ENCODE measurements at places on chromosomes 3 and 15. TPM values are rescaled to one million over a fixed set of nuclear protein-coding genes. Genes with fewer than 3 reads are reported as not detected.

- DNase-seq, result no peak
Observed at GRCh38 chr15:42679285-42680141, 57.4 kb downstream of the CDAN1 start.

The GOLGA8S gene
- polyA plus RNA-seq, result 0.91 TPM

GRCh38 chr3:170809007-170809974 is 60.7 kb downstream of the RPL22L1 start:
- DNase-seq, result no peak

DNA sequence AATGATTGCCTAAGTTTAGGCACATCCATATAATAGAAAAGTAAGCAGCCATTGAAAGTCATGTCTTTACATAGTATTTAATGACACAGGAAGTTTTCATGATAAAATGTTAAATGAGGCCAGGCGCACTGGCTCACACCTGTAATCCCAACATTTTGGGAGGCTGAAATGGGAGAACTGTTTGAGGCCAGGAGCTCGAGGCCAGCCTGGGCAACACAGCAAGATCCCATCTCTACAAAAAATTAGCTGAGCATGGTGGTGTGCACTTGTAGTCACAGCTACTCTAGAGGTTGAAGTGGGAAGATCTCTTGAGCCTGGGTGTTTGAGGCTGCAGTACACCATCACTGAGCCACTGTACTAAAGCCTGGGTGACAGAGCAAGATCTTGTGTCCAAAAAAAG is 59.4 kb downstream of the SETMAR start:
- DNase-seq, result no peak

GRCh38 chr3:39644176-39644575 is 165.2 kb upstream of the MYRIP start:
- no peak for DNase-seq

The TMEM40 gene
- 1.9 TPM for polyA plus RNA-seq

GRCh38 chr3:44412365-44412764 is 65.1 kb downstream of the ZNF445 start:
- DNase-seq, result no peak

DNA sequence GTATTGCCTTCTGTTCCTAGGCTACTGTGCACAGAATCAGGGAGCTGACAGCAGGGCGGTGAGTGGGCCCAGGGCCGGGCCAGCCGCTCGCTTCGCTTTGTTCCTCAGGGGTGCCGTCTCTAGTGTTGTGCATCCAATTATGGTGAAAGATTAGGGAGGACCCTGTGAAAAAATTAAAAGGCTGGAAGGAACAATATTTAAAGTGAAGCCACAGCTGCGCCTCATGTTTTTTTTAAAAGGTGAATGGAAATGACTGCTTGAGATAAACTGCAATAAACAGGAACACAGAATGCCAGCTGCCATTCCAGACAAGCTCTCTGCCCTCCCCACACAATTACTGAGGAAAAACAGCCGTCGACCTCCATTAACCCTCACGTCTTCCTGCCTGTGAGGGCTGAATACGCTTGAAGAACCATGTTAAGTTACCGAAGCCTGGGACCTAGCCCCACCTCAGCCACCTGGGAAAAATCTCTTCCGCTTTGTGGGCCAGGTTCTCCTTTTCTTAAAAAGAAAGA is 132.0 kb upstream of the IL12A start:
- DNase-seq, result no peak

- DNase-seq, result no peak
Observed at GRCh38 chr3:8492744-8493511, 8.7 kb upstream of the LMCD1 start.

DNA sequence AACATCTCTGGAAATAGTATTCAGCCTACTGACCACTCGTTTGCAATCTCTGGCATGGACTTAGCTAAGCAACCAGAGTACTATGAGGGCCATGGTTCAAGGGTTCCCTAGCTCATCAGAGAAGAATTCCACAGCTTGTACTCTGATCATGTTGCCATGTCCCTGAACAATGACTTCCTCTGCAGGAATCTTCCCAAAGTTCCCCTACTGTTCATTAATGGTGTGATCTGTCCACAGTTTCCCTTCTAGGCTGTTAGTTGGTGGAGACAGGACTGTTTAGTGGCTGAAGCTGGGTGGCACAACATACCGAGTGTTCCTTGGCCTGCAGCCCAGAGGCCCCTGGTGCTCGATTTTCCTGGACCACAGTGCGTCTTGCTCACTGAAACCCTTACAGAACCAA is 44.4 kb upstream of the GALNT15 start:
- DNase-seq, result no peak

- DNase-seq, result no peak
Observed at GRCh38 chr3:188400494-188401243, 246.7 kb downstream of the LPP start.

- DNase-seq, result no peak
Observed at GRCh38 chr15:98694161-98694560, 45.8 kb downstream of the IGF1R start.

- no peak for DNase-seq
Observed at GRCh38 chr3:65963787-65964677, 74.7 kb downstream of the MAGI1 start.

DNA sequence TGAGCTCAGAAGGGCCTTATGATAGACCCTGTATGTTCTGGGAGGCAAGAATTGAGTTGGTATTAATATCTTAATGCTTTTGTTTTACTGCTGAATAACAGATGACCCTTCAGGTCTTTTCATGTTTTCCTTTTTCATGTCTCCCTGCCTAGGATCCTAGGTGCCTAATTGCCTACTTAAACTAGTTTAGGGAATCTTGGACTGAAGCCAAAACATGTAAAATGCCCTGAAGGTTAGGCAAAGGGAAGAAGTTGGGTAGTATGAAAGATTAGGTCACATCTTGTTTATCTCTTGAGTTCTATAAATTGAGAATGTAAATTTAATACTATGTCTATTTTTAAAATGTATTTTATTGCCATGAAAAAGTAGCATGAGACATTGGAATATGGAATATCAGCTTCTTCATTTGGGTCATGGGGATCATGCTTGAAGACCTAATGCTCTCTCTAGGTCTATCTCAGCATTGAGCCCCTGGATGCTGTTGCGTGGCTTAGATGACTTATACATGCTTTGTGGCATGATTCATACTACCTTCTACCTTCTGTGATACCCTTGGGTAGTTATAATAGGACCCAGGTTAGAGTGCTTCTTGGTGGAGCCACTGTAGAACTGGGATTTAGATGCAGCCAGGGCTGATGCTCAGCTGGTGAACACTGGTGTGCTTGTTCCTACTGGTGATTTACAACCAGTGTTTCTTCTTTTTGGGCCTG is 26.4 kb downstream of the RBM6 start:
- no peak for DNase-seq

GRCh38 chr3:134517791-134518190 is 31.9 kb downstream of the CEP63 start:
- no peak for DNase-seq
